Lung (tissue), 17 donors: ENCODE measurements at places on chromosomes 3 and 15. TPM values are rescaled to one million over a fixed set of nuclear protein-coding genes. Genes with fewer than 3 reads are reported as not detected.

EPHB3 gene
- total RNA-seq = 20.5 TPM

EPHA3 gene
- total RNA-seq = 11.7 TPM

SST gene
- total RNA-seq = 3.0 TPM

ATP10A gene
- 4.5 TPM for total RNA-seq

COLQ gene
- 5.1 TPM for total RNA-seq

SLC27A2 gene
- 5.9 TPM for total RNA-seq

PSTPIP1 gene
- total RNA-seq = 12.4 TPM

DNA sequence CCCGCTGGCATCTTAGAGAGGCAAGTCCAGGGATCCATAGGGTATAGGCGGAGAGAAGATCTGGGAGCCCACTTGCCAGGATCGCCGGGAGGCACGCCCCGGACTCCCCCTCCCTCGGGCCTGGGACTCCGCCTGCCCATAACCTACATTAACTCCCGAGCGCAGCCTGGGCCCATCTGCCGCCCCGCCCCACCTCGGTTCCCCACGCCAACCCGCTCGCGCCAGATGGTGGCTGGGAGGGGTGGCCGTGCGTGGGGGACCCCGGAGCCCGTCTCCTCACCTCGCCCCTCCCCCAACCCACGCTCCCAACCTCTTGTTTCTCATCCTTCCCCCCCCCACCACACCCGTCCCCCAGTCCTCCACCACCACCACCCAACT lies 1.7 kb upstream of the DLL4 start:
- H3K4me3 ChIP-seq = no peak overlapping the region
- H3K36me3 ChIP-seq = no peaks in the 10 kb centered on the region
- H3K27ac ChIP-seq = no peak overlapping the region
- no peaks in the 10 kb centered on the region for H3K27me3 ChIP-seq
- H3K4me1 ChIP-seq = no peaks in the 10 kb centered on the region
- DNase-seq = no peak

DNA sequence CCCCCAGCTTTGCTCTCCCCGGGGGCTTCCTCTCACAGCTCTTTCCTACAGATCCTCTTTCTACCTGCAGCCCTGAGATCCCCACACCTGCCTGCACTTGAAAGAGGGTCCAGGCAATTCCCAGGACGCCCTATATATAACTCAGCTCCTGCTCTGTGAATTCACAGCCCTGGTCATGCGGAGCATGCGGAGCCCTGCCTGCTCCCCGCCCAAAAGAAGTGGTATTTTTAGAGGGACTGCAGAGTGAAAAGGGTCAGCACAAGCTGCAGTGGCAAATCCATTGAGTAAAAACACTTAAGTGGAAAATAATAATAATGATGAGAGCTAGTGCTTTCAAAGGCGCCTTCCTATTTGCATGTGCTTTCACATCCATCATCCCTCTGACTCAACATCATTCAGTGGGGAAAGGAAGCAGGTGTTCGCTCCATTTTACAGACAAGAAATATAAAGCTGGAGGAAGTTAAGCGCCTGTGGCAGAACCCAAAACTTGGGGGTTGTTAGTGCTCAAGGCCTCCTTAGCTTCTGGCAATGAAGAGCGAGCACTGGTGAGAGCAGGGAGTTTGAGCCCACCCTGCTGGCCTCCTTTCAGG lies 76.3 kb upstream of the LIPC start:
- H3K27me3 ChIP-seq = no peaks in the 10 kb centered on the region
- no peaks in the 10 kb centered on the region for H3K36me3 ChIP-seq
- no peaks in the 10 kb centered on the region for H3K4me1 ChIP-seq
- H3K4me3 ChIP-seq = no peak overlapping the region
- no peak for DNase-seq

GRCh38 chr3:118229196-118229595 lies 805.5 kb downstream of the IGSF11 start:
- H3K36me3 ChIP-seq = no peaks in the 10 kb centered on the region
- no peak for DNase-seq
- no peaks in the 10 kb centered on the region for H3K4me1 ChIP-seq
- H3K27me3 ChIP-seq = no peaks in the 10 kb centered on the region

GRCh38 chr15:62119227-62119864 lies 45.7 kb downstream of the C2CD4B start:
- H3K4me1 ChIP-seq = peaks cover 6% of the 10 kb centered on the region
- H3K27ac ChIP-seq = peak overlapping the region; percentile 24

- no peaks in the 10 kb centered on the region for H3K4me1 ChIP-seq
- DNase-seq = peak; percentile 80
Measured at GRCh38 chr3:186107215-186108105, 1.4 kb downstream of the ETV5 start.

GRCh38 chr3:134486577-134487041 lies 752 bp downstream of the CEP63 start:
- H3K4me1 ChIP-seq = peaks cover 26% of the 10 kb centered on the region
- peak overlapping the region; percentile 73 for H3K4me3 ChIP-seq
- H3K27me3 ChIP-seq = no peaks in the 10 kb centered on the region
- H3K27ac ChIP-seq = peak overlapping the region; percentile 99
- H3K36me3 ChIP-seq = peaks cover 12% of the 10 kb centered on the region
- peak; percentile 49 for DNase-seq

- H3K4me1 ChIP-seq = peaks cover 5% of the 10 kb centered on the region
- H3K36me3 ChIP-seq = no peaks in the 10 kb centered on the region
- no peak overlapping the region for H3K4me3 ChIP-seq
- no peak overlapping the region for H3K27ac ChIP-seq
- no peaks in the 10 kb centered on the region for H3K27me3 ChIP-seq
Measured at GRCh38 chr3:154862265-154862664, 217.9 kb upstream of the MME start.

GRCh38 chr15:44015545-44016305 lies 179.3 kb downstream of the FRMD5 start:
- no peaks in the 10 kb centered on the region for H3K36me3 ChIP-seq
- no peaks in the 10 kb centered on the region for H3K27me3 ChIP-seq
- H3K27ac ChIP-seq = no peak overlapping the region
- H3K4me1 ChIP-seq = no peaks in the 10 kb centered on the region
- no peak overlapping the region for H3K4me3 ChIP-seq

DNA sequence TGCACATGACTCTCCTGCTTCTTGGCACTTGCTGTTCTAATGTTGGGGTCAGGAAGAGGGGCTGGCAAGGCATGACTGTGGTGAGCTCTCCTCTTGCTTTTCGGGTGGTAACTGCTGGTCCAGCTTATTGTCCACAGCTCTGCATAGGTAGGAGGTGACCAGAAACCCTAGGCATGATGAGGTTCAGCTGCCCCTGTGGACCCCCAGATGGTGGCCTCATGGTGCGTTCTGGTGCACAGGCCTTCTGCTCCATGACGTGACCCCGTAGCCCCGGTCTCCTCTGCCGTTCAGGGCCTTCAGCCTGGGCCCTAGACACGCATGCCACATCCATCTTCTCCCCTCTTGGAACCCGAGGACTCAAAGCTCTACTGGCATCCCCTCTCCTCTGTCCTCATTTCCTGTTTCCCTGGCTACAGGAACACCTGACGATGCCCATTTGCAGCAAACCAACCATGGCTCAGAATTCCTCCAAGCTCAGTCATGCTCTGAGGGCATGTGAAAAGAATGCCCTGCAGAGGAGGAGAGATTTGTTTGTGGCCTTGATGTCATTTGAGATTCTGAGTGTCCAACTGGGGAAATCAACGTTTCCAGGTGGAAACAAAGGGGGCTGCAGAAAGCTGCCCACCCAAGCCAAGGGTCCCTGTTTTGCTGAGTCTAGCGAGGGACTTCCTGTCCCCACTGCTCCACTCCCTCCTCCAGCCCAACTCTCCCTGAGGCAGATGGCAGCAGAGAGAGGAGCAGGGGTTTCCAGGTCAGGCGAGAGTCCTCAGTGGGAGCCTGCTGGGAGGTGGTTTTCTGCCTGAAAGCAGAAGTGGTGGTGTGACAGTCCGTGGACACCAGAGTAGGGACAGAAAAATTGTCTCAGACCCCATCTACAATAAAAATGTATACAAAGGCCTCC lies 198.7 kb upstream of the LYSMD4 start:
- peaks cover 8% of the 10 kb centered on the region for H3K4me1 ChIP-seq
- H3K4me3 ChIP-seq = no peak overlapping the region
- no peak for DNase-seq
- H3K27ac ChIP-seq = no peak overlapping the region

- DNase-seq = no peak
- H3K27me3 ChIP-seq = no peaks in the 10 kb centered on the region
- H3K4me1 ChIP-seq = peaks cover under 1% of the 10 kb centered on the region
- H3K4me3 ChIP-seq = no peak overlapping the region
- H3K27ac ChIP-seq = no peak overlapping the region
Measured at GRCh38 chr3:20646425-20646824, 460.4 kb upstream of the SGO1 start.

- no peaks in the 10 kb centered on the region for H3K27me3 ChIP-seq
- no peak overlapping the region for H3K27ac ChIP-seq
- DNase-seq = no peak
- H3K36me3 ChIP-seq = no peaks in the 10 kb centered on the region
- H3K4me3 ChIP-seq = no peak overlapping the region
Measured at GRCh38 chr15:101037090-101037830, 118.1 kb downstream of the LRRK1 start.

- H3K4me3 ChIP-seq = no peak overlapping the region
- H3K27ac ChIP-seq = no peak overlapping the region
- H3K36me3 ChIP-seq = no peaks in the 10 kb centered on the region
- no peak for DNase-seq
- H3K4me1 ChIP-seq = peaks cover 8% of the 10 kb centered on the region
Measured at GRCh38 chr3:195028877-195029606, 241.9 kb downstream of the XXYLT1 start.

GRCh38 chr15:76346669-76347481 lies 10.3 kb downstream of the ISL2 start:
- H3K27me3 ChIP-seq = peaks cover 10% of the 10 kb centered on the region
- peak; percentile 33 for DNase-seq
- no peak overlapping the region for H3K4me3 ChIP-seq
- H3K36me3 ChIP-seq = peaks cover 1% of the 10 kb centered on the region

GRCh38 chr3:143548393-143548792 lies 299.9 kb downstream of the SLC9A9 start:
- DNase-seq = no peak
- no peaks in the 10 kb centered on the region for H3K36me3 ChIP-seq
- no peak overlapping the region for H3K4me3 ChIP-seq

DNA sequence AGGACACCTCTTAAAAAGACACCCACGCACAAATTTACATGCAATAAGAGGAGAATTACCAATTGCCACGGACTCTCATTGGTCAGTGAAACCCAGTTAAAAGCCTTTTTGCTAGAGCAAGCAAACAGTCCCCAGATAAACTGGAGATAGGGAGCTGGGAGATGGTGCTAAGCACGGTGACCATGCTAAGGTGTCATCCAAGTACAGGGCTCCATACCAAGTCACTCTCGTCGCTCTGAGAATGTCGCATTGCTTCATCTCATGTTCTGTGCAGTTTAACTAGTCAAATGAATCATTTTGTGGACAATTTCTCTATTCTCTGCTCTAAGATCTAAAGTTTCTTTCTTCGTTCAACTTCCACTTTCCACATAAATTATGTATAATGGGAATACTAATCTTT lies 581.9 kb downstream of the AGBL1 start:
- H3K27me3 ChIP-seq = no peaks in the 10 kb centered on the region
- H3K4me1 ChIP-seq = no peaks in the 10 kb centered on the region
- DNase-seq = no peak
- no peaks in the 10 kb centered on the region for H3K36me3 ChIP-seq
